NCI-H510A treated with DMSO at 0.1 percent for 48 hours (cell line): ENCODE measurements at places on chromosomes 5 and 9.

DNA sequence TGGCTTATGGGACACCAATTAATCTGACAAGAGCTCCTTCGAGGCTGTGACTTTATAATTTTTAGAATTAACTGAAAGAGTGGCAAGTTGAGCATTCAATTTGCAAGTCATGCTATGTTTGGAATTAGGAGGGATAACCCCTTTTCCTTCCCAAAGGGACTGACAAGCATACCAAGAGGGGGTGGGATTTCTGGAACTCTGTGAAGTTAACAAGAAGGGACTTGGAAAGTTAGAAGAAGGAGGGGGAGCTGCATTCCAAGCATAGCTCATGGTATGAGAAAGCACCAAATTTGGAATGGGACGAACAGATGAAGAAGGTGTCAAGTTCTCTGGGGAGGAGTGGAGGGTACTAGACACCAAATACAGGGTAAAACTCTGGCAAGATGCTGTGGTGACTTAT, 8.9 kb upstream of the PALM2AKAP2 start:
- no peak for DNase-seq

GRCh38 chr9:106964329-106964728, 101.4 kb downstream of the ZNF462 start:
- DNase-seq: no peak

GRCh38 chr5:60323596-60323995, 376.4 kb downstream of the DEPDC1B start:
- no peak for DNase-seq

GRCh38 chr5:130035388-130035787, 131.1 kb downstream of the CHSY3 start:
- DNase-seq: no peak

GRCh38 chr5:68217528-68217927, 2.0 kb downstream of the PIK3R1 start:
- no peak for DNase-seq

DNA sequence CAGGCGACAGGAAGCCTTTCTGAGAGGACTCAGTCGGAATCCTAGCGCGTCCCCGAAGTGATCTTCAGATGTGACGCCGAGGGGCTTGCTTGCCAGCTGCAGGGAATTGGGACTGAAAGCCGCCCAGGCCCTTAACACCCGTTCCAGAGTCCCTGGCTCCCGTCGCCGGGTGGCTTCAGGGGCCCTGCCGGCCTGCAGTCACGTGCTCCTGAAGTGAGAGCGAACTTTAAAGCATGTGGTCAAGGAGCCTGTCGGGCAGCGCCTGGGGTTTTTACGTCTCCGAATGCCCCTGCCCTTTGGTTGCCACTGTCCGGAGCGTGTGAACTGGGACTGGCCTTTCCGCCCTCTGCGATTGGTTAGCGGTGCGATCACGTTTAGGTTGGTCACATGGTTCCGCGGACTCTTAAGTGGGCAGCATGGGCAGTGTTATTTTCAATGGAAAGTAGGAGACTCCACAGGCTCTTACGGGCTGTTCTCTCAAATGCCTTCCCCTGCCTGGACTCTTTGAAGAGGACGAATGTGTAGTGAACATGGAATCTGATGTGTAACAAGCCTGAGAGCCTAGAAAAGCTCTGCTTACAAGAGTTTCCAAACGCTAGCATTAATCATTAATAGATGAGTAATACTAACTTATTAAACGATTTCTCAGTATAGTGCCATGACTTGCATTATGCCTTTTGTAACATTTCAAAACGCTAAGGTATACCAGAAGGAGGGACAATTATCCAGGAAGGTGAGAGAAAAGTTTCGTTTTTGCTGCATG, 1.9 kb downstream of the VLDLR start:
- peak; percentile 34 for DNase-seq

GRCh38 chr5:64619609-64620008, 70.7 kb upstream of the SHISAL2B start:
- no peak for DNase-seq

- no peak for DNase-seq
Observed at GRCh38 chr5:140355546-140355945, 4.4 kb upstream of the SLC4A9 start.

- no peak for DNase-seq
Observed at GRCh38 chr5:141465351-141465750, 10.4 kb upstream of the PCDHGC3 start.

DNA sequence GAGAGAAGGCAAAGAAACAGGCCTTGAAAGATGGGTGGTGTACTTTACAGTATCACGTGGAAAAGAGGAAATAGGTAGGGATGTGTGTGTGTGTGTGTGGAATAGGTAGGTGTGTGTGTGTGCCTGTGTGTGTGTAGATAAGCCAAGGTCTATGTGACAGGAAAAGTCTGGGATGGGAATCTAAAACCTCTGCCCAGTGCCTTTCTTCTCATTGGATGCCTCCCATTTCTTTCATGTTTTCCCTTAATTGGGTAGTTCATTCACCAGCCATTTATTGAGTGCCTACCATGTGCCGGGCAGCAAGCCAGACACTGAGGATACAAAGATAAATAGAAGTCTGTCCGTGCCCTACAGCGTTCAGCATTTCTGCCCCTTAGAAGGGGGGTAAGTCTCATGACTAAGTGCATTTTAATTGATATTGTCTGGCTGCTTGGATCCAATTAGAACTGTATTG, 1.0 kb downstream of the URM1 start:
- no peak for DNase-seq

DNA sequence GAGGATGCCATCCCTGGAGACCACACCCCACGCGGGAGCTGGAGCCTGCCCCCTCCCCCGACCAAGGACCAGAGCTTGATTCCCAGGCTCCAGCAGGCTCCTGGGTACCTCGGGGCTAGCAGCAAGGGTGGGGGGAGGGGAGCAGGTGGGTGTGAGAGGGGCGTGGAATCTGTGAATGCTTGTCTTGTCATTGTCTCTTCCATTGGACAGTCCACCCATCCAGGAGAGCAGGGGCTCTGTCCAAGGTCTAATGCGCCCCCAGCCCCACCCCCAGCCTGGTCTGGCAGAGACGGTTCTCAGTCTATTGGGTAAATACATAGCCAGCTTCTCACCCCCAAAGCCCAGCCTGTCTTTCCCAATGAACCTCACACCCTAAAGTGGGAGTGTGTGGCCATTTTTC, 22.8 kb downstream of the URM1 start:
- no peak for DNase-seq

GRCh38 chr5:76799588-76799987, 19.2 kb upstream of the F2RL1 start:
- no peak for DNase-seq

- DNase-seq: peak; percentile 83
Observed at GRCh38 chr5:6773342-6774035, 60.3 kb downstream of the TENT4A start.

GRCh38 chr9:78004478-78005229, 27.0 kb downstream of the GNAQ start:
- no peak for DNase-seq

DNA sequence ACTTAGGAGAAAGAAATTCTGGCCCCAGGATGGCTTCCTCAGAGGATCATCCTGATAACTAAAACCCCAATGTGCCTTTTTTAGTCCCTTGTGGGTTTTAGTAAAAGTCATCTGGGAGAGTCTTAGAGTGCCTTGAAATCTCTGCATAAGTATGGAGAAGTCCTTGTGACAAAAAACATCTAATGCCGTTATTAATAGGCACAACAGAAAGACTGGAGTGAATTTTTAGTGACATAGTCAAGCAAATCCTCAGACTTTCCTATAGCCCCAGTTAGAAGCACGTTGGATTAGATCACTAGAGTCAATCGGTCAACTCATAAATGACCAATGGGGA, 108.2 kb upstream of the MPDZ start:
- DNase-seq: no peak

- no peak for DNase-seq
Observed at GRCh38 chr9:132152231-132152630, 9.6 kb upstream of the NTNG2 start.

GRCh38 chr5:100902440-100903038, 543 bp downstream of the ST8SIA4 start:
- peak; percentile 36 for DNase-seq

- DNase-seq: no peak
Observed at GRCh38 chr9:97510797-97511654, 9.6 kb downstream of the TMOD1 start.

DNA sequence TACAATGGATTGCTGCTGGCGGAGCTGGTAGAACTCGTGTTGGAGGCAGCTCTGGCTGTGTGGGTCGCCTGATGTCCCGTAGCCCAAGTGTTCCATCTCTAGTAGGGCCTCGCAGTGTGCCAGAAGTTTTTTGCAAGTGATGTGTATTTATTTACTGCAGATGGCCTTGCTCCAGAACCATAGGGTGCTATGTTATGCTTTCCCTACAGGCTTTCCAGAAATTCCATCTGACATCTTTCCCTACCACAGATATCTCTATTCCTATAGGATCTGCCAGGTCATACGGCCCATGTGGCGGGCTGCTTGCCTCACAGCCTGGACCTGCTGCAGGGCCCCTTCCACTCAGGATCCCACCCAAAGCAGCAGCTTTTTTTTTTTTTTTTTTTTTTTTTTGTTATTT, 16.9 kb downstream of the ADAMTSL2 start:
- DNase-seq: no peak

GRCh38 chr9:121325387-121325786, 44.7 kb downstream of the STOM start:
- DNase-seq: no peak

DNA sequence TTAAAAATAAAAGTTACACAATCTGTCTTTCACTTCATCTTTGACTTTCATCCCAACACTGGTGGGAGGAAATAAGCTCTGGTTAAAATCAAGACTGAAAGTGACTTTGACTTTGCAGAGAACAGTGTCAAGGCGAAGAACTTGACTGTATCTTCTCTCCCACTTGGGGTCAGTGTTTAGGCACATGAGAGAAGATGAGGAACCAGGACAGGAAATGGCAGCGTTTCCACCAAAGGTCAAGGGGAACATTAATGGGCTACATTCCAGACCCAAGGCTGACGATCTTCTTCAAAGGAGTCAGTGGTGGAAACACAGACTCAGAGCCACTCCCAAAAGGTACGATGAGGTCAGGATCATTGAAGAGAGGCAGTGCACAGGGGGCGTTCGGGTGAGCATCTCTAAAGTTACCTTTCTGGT, 409.5 kb downstream of the ARHGEF28 start:
- peak; percentile 33 for DNase-seq

DNA sequence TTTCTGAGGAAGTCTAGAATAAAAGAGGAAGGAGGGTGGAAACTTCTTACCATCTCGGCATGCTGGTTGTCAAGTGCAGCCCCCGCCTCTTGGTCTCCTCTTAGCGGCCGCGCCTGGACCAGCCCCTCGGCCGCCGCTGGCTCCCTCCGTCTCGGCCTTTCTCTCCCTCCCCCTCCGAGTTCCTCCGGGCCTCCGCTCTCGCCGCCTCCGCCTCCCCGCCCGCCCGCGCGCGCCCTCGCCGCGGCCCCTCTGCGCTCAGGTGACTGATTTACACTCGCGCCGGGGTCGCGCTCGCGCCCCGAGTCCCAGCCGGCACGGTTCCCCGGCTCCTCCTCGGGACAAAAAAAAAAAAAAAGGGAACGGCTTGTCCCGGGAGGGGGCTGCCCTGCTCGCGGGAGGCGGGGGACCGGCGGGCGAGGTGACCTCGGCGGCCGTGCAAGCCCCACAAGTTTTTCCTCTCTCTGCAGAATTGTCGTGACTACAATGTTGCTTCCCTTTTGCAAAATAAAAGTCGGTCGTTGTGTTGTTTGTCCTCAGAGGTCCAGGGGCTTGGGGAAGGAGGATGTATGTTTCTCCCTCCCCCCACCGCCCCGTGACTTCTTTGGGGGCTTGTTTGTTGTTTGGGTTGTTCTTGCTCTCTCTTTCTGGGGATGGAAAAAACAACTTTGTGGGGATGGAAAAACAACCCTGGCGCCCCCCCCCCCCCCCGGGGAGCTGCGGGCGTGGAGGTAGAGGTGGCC, at the start of gene BNC2:
Gene BNC2, minus strand, starts transcription at position 75 of the 740 bp plus-strand sequence. Its CDS starts 22 bp downstream, at position 53.
- DNase-seq: no peak

- no peak for DNase-seq
Observed at GRCh38 chr9:99197987-99198386, 23.8 kb downstream of the ALG2 start.

GRCh38 chr9:36317766-36318165, 59.5 kb upstream of the GNE start:
- peak; percentile 45 for DNase-seq

- DNase-seq: no peak
Observed at GRCh38 chr5:38600329-38601045, 44.0 kb upstream of the LIFR start.

DNA sequence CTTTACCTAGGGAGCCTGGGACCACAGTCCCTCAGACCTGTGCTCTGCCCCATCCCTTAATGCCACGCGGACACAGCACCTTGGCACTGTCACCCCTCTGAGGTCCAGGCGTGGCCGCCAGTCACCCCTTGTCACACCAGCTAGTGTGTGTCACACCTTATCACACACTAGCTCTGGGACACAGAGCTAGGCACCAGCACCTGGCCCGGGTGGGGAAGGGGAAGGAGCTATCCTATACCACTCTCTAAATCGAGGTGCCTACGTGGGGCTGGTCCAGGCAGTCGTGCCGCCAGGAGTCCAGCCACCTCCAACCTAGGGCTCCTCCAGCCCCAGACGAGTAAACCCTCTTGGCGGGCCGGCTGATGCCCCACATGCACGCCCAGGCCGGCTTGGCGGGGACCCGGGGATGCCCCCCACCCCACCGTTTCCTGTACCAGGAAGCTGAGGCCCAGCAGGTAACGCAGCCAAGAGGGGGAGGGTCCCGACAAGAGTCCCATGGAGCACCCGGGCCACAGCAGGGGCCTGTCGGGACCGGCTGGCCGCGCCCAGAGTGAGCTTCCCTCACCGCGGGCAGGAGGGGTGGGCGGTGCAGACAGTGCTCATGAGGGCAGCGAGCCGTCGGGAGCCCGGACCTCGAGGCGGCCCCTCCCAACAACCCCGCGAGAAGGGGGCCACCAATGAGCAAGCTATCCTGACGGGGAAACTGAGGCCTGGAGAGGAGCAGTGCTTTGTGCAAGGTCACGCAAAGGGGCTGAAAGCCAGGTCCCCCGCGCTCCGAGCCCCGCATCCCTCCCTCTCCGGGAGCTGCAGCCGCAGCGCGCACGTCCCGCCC, 550 bp downstream of the CORO2A start:
- DNase-seq: peak; percentile 45

- DNase-seq: no peak
Observed at GRCh38 chr5:152290181-152290580, 114.9 kb downstream of the NMUR2 start.

DNA sequence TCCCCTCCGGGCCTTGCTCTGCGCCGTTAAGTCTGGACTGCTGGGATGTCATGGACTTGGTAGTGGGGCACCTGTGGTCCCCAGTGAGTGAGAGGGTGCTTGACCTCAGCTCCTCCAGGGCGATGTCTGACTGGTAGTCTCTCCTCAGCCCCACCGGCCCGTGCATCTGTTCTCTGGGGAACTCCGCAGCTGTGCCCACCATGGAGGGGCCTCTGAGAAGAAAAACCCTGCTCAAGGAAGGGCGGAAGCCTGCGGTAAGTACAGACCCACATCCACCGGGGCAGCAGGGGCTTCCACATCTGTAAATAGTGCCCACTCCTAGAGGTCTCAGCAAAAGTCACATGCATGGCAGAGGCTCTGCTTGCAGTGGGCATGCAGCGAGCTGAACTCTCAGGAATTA, 52.6 kb upstream of the GARNL3 start:
- DNase-seq: no peak

DNA sequence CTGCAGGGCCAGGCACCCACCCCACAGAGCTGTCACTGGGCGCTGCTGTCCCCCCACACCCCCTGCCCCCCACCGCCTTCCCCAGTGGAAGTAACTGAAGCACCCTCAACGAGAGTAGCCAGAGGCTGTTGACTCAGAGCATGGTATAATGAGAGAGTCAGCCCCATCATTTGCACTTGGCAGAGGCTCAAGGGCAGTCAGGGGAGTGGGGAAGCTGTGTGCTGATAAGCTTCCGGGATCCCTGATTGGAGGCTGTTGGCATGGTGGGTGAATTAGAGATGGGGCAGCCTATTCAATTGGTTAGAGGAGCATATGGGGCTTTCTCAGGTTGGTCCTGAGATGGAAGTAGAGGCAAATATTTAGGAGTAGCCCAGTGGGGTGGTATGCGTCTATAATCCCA, 77.1 kb upstream of the GOLM1 start:
- peak; percentile 53 for DNase-seq
